ENCODE measurements at places on chromosomes 13 and 19.

- peak; percentile 19 for DNase-seq
Observed at GRCh38 chr19:7899751-7900378, 3.8 kb upstream of the MAP2K7 start.

- DNase-seq = no peak
Observed at GRCh38 chr13:40223585-40223984, 442.9 kb downstream of the FOXO1 start.

- DNase-seq = no peak
Observed at GRCh38 chr19:49125025-49125731, 5.8 kb downstream of the PPFIA3 start.

DNA sequence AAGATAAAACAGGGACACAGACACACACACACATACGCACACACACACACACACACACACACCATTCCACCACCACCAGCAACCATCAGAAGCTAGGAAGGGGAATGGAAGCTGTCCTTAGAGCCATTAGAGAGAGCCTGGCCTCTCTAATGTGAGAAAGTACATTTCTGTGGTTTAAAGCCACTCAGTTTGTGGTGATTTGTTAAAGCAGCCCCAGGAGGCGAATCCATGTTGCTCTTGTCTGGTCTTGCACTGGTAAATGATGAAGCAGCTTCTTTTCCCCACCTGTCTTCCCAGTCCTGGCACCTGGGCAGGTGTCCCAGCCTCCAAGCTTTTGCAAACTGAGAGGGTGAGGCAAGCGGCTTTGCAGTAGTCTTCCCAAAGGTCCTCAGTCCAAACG, 118.9 kb upstream of the KL start:
- DNase-seq = no peak

DNA sequence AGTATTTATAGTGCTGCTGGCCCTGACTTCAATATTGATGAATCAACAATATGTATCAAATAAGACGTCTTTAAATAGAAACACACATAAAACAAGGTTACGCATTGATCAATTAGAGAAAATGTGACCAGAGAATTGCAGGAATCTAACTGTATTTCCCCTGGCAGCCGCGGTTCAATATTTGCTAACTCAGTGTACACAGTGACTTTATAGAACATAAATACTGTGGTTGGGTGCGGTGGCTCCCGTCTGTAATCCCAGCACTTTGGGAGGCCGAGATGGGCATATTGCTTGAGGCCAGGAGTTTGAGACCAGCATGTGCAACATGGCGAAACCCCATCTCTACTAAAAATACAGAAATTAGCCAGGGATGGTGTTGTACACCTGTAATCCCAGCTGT, 22.8 kb upstream of the UPF3A start:
- DNase-seq = no peak

GRCh38 chr13:40143106-40143505, 487.6 kb downstream of the COG6 start:
- no peak for DNase-seq

- no peak for DNase-seq
Observed at GRCh38 chr19:55115446-55116065, 1.9 kb downstream of the PPP1R12C start.

DNA sequence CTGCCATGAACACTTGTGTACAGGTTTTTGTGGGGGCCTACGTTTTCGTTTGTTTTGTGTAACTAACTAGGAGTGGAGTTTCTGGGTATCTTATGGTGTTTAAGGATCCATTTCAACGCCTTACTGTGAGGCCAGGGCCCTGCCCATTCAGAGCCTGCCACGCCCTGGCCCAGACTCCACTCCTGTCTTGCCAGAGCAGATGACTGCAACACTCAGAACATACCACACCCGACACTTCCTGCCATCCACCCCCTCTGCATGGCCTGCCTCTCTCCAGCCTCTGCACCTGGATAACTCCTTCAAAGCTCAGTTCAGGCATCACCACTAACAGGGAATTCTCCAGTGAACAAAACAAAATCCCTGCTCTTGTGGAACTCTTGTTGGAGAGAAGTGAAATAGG, 43.2 kb downstream of the RGCC start:
- no peak for DNase-seq

GRCh38 chr13:107809125-107809524, 406.2 kb downstream of the LIG4 start:
- no peak for DNase-seq

- DNase-seq = peak; percentile 71
Observed at GRCh38 chr13:27339299-27339698, 68.7 kb downstream of the RASL11A start.

- no peak for DNase-seq
Observed at GRCh38 chr13:111956261-111957151, 110.4 kb upstream of the SOX1 start.

DNA sequence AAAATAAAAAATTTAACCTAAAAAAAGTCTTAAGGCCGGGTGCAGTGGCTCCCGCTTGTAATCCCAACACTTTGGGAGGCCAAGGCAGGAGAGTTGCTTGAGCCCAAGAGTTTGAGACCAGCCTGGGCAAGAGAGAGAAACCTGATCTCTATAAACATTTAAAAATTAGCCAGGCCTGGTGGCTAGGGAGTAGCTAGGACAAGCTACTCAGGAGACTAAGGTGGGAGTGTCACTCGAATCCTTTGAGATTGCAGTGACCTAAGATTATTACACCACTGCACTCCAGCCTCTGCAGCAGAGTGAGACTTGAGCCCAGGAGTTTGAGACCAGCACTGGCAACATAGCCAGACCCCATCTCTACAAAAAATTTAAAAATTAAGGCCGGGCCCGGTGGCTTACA, 1.1 kb downstream of the CCDC97 start:
- no peak for DNase-seq

GRCh38 chr13:36436811-36437210, 4.5 kb downstream of the CCNA1 start:
- no peak for DNase-seq

GRCh38 chr19:30235946-30236345, 136.2 kb upstream of the ZNF536 start:
- no peak for DNase-seq

GRCh38 chr13:106262886-106263285, 272.6 kb downstream of the EFNB2 start:
- DNase-seq = no peak

- no peak for DNase-seq
Observed at GRCh38 chr13:27296496-27296895, 25.9 kb downstream of the RASL11A start.

- no peak for DNase-seq
Observed at GRCh38 chr13:113551081-113552000, 33.2 kb upstream of the TFDP1 start.

DNA sequence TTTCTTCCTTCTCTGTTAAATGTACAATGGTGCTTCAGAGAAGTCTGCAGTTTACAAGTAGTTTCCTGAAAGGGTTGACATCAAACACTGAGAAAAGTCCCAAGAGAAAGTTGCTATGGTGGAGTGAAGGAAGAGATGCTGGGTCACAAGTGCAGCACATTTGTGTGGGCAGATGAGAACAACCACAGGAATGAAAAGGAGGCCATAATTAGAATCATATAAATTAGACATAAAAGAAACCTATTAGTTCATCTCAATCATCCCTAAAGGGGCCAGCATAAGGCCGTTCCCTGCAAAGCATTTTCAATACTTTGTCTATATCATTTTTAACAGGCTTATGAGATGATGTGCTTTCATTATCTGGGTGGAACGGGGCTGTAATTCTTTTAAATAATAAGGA, 359.2 kb downstream of the IRS2 start:
- no peak for DNase-seq

DNA sequence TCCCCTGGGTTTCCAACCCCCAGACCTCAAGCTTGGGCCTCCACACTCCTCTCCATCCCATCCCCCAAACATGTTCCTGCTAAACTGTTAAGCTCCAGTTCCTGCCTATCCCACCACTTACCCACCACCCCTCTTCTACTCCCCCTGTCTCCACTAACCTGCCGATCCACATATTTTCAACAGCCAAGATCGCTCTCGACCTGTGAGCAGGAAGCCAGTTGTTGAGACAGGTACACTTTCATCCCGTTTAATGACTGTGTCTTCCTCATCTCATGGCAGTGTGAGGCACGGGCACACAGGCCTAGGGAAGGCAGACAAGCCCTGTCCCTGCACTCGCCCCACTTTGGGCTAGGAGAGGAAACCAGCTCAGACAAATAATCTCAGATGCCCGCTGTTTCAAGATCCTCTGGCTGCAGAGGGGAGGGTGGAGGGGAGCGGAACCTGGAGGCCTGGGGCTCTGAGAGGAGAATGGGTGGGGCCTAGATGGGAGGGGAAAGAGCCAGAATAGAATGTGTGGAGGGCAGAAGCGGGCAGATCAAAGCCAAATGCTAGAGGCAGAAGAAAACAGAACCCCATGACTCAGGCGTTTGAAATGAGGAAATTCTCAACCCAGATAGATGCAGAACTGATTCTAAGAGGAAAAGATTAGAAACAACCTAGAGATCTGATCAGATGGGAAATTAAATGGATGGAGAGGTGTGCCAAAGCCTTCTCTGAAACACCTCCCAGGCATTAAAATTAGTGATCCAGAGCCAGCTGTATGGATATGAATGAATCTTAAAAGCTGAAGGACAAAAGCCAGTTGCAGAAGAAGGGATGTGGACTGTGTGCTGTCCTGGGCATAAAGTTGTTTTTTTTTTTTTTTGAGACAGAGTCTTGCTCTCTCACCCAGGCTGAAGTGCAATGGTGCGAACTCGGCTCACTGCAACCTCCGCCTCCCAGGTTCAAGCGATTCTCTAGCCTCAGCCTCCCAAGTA, 16.9 kb upstream of the CYP2S1 start:
- no peak for DNase-seq

DNA sequence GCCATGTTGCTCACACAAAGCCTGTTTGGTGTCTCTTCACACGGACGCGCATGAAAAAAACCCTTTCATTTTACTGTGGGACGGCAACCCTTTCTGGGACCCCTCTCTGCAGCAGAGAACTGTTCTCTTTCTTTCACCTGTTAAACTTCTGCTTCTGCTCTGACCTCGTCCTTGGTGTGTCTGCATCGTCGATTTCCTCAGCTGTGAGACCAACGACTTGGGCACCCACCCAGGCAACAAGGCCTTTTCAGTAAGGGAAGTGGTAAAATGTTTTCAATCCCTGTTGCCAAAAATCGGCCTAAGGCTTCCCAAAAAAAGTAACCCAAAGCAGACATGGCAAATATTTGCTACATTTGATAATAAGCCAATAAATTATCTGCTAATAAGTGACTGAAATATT, 515.3 kb downstream of the IRS2 start:
- no peak for DNase-seq

DNA sequence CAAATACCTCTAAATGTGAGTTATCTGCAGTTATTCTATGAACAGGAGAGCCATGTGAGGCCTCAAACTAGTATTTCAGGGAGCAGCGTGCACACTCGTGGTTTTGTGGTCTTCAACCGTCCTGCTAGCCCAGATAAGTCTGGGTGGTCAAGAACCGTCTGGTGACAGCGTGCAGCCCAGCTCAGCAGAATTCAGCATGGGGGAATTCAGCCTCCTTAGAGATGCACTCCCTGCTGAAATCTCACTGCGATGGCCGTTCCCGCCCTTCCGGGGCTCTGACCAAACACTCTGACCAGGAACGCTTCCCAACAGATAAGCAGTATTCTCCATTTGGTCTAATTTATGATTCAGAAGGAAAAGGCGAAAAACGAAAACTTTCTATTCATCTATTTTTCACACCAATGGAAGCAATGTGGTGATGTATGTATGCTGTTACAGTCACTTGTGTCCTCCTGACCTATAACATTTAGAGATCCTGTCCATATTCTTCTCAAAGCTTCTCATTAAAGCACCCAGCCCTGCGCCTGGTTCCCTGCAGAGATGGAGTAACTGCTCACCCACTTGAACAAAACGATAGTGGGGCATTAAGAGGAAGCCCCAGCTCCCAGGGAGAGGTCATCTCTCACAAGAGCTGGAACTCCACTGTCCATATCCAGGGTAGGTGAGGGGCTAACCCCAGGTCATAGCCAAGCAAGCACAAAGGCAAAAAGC, 2.9 kb downstream of the ANKRD27 start:
- no peak for DNase-seq

GRCh38 chr19:18191640-18192062, 1.4 kb upstream of the MPV17L2 start:
- DNase-seq = no peak
